ENCODE measurements at places on chromosomes 2 and 18. TPM values are rescaled to one million over a fixed set of nuclear protein-coding genes. Genes with fewer than 3 reads are reported as not detected.
A peak's percentile ranks its signal among the peaks of the same experiment; 100 is the strongest.

SLC11A1 gene
- total RNA-seq: 0.26 TPM

DNA sequence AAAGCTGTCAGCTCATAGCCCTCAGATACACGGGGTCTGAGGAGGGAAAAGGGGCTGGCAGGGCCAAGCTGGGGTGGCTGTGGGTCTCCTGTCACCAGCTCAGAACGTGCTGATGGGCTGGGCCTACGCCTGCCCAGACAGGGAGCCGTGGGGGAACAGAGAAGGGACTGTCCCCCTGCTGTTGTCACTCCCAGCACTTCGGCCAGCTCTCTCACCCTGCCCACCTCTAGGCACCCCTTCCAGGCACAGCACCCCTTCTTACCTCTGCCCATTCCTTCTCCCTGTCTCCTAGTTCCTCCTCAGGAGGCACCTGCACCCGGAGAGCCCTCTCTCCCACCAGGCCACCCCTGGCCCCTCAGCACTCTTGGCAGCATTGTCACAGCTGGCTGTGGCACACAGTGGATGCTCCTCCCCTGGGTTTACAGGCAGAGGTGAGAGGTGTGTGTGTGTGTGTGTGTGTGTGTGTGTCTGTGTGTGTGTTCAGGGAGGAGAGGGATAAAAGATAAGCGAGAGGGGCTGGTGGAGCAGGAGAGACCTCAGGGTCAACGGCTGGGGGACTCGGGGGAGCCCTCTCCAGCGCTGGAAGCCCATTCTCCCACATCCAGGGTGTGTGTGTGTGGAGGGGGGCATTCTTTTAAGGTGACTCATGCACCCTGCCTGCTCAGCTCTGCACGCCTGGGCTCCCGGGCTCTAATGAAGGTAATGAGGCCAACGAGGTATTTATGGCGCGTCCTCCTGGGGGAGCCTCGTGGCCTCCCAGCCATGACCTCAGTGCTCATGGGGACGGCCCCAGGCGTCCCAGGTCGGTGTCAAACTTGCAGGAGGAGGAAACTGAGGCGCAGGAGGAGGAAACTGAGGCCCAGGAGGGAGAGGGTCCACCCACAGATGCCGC, 66.1 kb upstream of the SMAD7 start:
- H3K27me3 ChIP-seq: no peaks in the 10 kb centered on the region
- H3K36me3 ChIP-seq: no peaks in the 10 kb centered on the region
- DNase-seq: peak; percentile 55
- H3K4me1 ChIP-seq: peaks cover 4% of the 10 kb centered on the region
- H3K4me3 ChIP-seq: no peak overlapping the region
- no peak overlapping the region for H3K27ac ChIP-seq

DNA sequence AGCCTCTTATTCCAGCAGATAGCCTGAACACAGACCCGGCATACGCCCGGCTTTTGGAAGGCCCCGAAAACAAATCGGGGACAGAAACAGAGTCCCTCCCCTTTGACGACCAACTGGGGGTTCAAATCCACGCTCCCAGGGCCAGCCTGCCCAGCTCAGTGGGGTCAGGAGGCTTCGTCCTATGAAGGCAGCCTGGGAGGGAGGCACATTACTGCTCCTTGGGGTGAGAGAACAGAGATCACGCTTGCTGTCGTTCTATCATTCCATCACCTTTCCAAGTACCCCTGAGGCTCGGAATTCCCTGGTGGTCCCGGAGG, 208.8 kb upstream of the SALL3 start:
- no peak overlapping the region for H3K4me3 ChIP-seq
- no peak overlapping the region for H3K27ac ChIP-seq
- H3K4me1 ChIP-seq: no peaks in the 10 kb centered on the region
- H3K27me3 ChIP-seq: no peaks in the 10 kb centered on the region
- H3K36me3 ChIP-seq: no peaks in the 10 kb centered on the region
- no peak for DNase-seq

AKAIN1 gene
- total RNA-seq: not detected

HOXD1 gene
- not detected for total RNA-seq

COBLL1 gene
- total RNA-seq: 4.1 TPM

DNA sequence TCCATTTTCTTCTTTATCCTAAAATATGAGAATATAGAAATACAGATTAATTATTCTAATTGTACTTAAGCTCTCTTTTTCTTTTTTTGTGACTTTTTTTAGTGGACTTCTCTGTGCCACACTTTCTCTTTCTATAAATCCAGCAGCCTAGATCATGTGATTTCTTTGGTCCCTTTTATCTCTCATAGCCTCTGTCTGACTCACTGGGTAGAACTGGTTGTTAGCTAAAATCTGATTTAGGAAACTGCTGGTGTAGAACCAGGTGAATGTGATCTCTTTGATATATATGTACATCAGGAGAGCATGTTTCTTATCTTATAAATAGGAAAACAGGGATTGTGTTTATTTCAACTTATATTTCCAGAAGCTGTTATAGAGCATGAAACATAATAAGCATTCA, 54.9 kb downstream of the VRK2 start:
- H3K4me1 ChIP-seq: no peaks in the 10 kb centered on the region
- H3K36me3 ChIP-seq: no peaks in the 10 kb centered on the region
- DNase-seq: no peak
- no peak overlapping the region for H3K27ac ChIP-seq
- no peak overlapping the region for H3K4me3 ChIP-seq

All from uterus (tissue), 4 donors.